M059J (cell line): ENCODE measurements at places on chromosomes 2 and 18. TPM values are rescaled to one million over a fixed set of nuclear protein-coding genes. Genes with fewer than 3 reads are reported as not detected.

GRCh38 chr2:66853585-66853984 lies 418.7 kb downstream of the MEIS1 start:
- DNase-seq: no peak

GRCh38 chr2:152646264-152646663 lies 71.0 kb downstream of the PRPF40A start:
- no peak for DNase-seq

DNA sequence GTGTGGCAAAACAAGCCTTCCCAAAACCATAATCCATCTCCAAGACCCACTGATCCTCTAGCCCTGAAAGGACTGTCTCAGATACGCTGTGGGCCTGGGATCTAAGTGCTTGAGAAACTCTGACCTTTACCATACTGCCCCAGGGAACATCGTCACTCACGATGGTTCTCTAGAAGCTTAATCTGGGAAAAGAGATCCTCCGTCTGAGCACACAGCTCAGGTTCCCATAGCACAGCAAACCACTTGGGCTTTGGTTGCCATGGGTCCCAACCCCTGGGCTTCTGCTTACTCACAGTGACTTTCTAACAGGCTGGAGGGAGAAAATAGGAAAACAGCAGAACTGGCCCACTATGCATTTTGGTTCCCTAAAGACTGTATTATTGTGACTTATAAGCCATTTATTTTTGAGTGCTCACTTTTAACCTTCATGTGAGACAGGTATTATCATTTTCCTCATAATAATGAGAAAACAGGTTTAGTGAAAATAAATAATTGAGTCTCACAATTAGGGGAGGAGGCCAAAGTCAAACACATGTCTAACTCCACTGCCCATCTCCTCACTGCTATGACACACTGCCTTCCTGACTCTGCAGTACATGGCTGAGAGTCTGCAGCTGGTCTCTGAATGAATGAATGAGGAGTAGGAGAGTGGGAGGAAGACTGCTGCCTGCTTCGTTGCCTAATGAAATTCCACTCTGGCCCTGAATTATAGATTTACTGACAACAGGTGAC lies 46.7 kb downstream of the REEP1 start:
- DNase-seq: peak; percentile 71

DNA sequence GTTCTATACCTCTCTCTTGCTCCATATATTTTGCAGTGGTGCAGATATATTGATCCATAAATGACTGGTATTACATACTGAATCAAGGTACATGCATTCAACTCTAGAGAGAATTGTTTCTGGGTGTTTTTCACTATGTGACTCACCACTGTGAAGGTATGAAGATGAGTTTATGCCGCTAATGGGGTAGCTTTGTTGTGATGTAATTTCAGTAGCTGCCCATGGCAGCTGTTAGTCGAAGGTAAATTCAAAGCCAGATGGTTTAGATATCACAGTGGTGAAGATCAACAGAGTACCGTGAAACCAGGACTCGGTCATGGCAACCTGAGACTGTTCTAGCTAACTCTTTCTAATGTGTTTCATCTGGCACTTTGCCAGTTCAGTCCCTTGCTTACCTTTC lies 50.4 kb downstream of the PKP4 start:
- no peak for DNase-seq

GRCh38 chr2:207791579-207792243 lies 22.0 kb upstream of the FZD5 start:
- no peak for DNase-seq

DNA sequence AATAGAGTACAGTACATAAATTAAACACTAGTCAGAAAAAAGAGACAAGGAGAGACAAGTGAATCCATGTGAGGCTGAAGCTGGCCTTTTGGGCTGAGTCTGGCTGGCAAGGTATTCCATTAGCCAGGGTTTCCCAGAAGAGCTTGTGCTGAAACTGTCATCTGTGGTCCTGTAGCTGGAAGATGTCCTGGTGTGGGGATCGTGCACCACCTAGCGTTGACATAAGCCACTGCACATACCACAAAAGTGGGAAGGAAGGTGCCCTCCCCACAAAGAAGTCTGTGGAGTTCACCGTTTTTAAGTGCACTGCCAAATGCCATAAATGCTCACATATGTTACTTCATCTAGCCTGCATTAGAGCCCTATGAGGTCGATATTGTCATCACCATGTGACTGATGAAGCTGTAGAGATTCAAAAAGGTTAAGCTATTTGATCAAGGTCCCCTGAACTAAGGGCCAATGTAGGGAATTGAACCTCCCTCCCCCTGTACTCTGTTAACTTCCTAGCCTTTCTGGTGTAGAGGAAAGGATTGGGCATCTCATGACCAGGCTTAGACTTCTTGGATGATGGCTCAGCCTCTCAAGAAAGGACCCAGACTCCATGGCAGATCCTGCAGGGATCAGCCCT lies 31.9 kb upstream of the GALNT14 start:
- DNase-seq: peak; percentile 51

FIGN gene
- total RNA-seq: 1.5 and 3.4 TPM in 2 replicates

MFF gene
- total RNA-seq: 148 and 168 TPM in 2 replicates

GRCh38 chr18:59950215-59950944 lies 50.6 kb downstream of the PMAIP1 start:
- DNase-seq: no peak

GRCh38 chr2:183248866-183249567 lies 124.8 kb downstream of the NUP35 start:
- DNase-seq: peak; percentile 42

- DNase-seq: no peak
Observed at GRCh38 chr2:85183479-85183878, 50.3 kb downstream of the TCF7L1 start.

- DNase-seq: no peak
Observed at GRCh38 chr2:16763056-16763455, 97.4 kb upstream of the CYRIA start.

IL1RN gene
- 0.05 TPM in 1 of 2 replicates, not detected in the other for total RNA-seq

GRCh38 chr2:24742730-24743129 lies 50.5 kb downstream of the PTRHD1 start:
- no peak for DNase-seq

GRCh38 chr2:85975581-85975980 lies 86.8 kb upstream of the ST3GAL5 start:
- no peak for DNase-seq

DNA sequence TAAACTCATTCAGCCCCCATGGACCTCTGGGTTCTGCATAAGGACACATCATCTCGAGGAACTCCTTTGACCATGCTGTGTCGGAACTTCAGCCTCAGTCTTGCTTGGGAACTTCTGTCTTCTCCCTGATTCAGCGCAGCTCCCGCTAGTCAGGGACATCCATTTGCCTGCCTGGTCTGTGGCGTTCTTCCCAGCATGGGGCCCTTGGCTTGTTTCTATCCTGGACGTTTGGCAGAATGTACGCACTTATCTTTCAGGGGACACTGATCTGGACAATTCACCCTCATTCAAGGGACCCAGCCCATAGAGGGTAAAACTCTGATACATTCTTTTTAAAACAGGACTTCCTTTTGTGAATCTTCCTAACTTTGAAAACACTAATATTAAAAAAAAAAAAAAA lies 75.8 kb upstream of the WIPF1 start:
- DNase-seq: no peak

RGPD4 gene
- total RNA-seq: not detected in 2 replicates

CYS1 gene
- 0.10 and 0.79 TPM in 2 replicates for total RNA-seq

GPAT2 gene
- not detected in 2 replicates for total RNA-seq

DNA sequence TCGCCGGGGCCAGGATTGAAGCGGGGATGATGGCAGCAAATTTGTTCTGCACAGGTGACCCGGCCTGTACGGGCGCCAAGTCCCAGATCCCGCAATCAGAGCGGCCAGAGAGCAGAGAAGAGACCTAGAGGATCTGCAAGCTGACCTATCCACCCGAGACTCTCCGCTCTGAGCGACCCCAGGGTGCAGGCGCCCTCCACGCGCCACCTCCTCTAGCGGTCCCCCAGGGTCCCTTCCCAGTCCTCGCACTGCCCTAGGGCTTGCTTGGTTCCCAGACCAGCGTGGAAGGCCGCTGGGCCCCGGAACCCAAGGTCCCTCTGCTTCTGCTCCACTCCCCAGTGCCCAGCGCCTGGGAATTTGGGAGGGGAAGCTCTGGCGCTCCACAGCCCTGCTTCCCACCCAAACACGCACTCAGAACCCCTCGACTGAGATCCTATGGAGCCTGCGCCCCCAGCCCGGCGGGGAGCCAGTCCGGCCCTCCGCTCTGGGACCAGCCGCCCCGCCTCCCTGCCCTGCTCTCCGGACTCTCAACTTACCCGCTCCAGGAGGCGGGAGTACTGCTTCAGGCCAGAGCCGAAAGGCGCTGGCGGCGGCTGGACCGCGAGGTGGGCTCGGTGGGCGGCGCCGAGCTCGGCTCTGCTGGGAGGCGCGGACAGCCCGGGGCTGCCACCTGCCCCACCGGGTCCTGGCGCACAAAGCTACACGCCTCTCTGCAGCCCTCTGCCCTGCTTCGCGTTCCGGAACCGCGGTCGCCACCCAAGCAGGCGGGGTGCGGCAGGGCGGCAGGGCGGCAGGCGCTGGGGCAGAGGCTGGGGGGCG lies 3.0 kb upstream of the SIX3 start:
- DNase-seq: no peak

GRCh38 chr2:45435316-45435715 lies 175.8 kb downstream of the SRBD1 start:
- peak; percentile 51 for DNase-seq

DNA sequence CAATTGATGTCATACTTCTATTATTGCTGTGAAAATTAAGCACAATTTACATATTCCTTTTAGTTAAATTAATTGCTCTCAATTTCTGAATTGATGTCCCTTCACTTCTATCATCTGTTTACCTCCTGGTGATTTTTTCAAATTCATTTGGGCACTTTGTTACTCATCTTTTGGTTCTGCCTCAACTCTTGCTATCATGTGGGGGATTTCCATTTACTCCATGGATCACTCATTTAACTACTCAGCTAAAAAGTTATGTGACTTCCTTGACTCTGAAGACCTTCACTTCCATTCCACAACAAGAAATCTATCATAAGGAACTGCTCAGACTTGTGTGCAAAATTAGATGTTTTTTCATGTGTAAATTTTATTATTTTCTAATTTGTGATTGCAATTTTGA lies 126.2 kb downstream of the EHBP1 start:
- DNase-seq: no peak

IL18RAP gene
- total RNA-seq: not detected in 2 replicates

SKA1 gene
- total RNA-seq: 37.5 and 51.7 TPM in 2 replicates

DNA sequence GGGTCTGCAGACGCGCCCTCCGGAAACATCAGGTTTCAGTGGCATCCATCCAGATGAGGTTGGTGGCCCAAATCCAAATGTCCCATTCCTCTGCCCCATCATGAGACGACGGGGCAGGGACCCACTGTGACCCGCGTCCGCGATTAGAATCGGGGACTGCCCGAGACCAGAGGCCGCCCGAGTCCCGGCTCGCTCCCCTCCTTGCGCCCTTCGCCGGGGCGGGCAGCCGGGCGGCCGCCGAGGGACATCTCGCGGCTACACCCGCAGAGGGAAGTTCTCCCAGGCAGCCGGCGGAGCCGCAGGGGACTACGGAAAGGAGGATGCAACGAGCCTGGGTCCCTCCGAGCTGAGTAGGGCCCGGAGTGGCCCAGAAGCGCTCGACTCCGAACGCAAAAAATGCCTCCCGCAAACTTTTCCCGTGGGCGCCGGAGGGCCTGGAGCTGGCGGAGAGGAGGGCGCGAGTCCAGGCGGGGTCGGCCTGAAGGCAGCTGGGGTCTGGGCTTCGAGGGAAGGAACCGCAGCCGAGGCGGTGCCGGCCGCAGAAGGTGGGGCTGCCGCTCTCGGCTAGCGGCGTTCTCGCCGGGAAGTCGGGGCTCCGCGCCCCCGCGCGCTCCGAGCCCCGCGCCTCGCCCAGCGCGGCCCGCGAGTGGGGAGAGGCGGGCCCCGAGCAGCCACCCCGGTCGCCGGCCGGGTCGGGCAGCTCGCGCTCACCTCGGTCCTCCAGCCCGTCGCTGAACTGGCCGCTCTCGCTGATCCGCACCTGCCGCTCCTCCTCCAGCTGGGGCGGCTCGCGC lies 580 bp downstream of the TMEM163 start:
- no peak for DNase-seq

DNA sequence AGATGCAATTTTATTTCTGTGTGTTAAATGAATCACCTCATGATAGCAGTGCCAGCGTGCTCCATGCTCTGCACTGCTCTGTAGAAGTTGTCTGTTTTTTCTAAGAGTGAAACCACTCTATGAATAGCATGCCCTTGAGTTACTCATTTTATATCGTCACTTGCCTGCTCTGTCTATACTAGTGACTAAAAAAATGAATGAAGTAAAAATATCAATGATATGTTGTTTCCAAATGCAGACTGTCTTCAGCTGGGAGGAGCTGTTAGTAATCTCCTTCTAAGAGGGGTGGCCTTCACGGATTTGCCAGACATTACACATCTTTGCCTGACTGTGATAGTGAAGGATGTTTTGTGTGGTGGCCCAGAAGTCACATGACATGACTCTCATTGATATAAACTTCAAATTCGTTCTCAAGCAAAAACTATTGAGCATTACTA lies 852.1 kb downstream of the CNTNAP5 start:
- DNase-seq: peak; percentile 74

DNA sequence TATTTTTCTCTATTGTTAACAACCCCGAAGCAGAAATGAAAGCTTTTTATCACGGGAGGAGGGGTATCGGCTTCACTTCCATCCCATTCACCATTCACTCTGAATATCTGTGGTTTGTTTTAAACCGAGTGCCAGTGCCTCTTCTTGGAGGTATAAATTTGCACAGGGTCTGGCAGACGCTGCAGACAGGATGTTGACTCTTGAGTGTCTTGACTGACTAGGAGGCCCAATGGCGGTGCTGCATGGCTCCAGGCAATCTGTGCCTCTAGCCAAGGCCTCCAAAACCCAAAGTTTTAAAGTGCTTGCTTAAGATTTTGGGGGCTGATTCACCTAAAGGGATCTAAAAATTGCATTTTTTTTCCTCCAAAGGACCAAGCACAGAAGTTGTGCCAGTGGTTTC lies 183.8 kb downstream of the LTBP1 start:
- peak; percentile 58 for DNase-seq

GRCh38 chr18:3688690-3689089 lies 238.7 kb downstream of the TGIF1 start:
- DNase-seq: peak; percentile 89

GRCh38 chr2:19607400-19607799 lies 249.0 kb upstream of the OSR1 start:
- DNase-seq: peak; percentile 70

ALKAL2 gene
- total RNA-seq: not detected in 2 replicates

- DNase-seq: no peak
Observed at GRCh38 chr2:240929364-240930095, 23.4 kb downstream of the CROCC2 start.

RRM2 gene
- 110 and 170 TPM in 2 replicates for total RNA-seq

CYP27C1 gene
- total RNA-seq: 0.96 and 1.7 TPM in 2 replicates

GRCh38 chr2:2098458-2099167 lies 232.5 kb downstream of the MYT1L start:
- no peak for DNase-seq

DNA sequence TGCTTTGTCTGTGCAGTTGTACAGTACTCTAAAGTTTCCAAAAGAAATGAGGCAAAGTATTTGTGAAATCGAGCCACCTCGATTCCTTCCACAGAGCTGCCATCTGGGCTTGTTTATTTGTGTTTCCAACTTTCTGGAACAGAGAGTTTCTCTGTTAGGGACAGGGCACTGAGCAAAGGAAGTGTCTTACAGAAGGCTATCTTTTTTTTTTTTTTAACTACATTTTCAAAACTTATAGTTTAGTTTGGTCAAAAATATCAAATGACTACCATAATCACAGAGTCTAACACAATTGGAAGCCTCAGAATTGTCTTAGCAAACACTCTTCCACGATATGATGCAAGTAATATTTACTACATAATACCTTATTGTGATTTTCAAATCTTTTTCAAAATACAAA lies 796 bp downstream of the RFTN2 start:
- DNase-seq: no peak

MC5R gene
- not detected in 2 replicates for total RNA-seq

GRCh38 chr18:68874361-68874760 lies 76.5 kb downstream of the CCDC102B start:
- peak; percentile 20 for DNase-seq

RAB11FIP5 gene
- 19.4 and 40.8 TPM in 2 replicates for total RNA-seq
